ENCODE measurements at places on chromosomes 7 and 10.

- DNase-seq = peak; percentile 77
Measured at GRCh38 chr7:151759591-151760042, 117.3 kb downstream of the PRKAG2 start.

DNA sequence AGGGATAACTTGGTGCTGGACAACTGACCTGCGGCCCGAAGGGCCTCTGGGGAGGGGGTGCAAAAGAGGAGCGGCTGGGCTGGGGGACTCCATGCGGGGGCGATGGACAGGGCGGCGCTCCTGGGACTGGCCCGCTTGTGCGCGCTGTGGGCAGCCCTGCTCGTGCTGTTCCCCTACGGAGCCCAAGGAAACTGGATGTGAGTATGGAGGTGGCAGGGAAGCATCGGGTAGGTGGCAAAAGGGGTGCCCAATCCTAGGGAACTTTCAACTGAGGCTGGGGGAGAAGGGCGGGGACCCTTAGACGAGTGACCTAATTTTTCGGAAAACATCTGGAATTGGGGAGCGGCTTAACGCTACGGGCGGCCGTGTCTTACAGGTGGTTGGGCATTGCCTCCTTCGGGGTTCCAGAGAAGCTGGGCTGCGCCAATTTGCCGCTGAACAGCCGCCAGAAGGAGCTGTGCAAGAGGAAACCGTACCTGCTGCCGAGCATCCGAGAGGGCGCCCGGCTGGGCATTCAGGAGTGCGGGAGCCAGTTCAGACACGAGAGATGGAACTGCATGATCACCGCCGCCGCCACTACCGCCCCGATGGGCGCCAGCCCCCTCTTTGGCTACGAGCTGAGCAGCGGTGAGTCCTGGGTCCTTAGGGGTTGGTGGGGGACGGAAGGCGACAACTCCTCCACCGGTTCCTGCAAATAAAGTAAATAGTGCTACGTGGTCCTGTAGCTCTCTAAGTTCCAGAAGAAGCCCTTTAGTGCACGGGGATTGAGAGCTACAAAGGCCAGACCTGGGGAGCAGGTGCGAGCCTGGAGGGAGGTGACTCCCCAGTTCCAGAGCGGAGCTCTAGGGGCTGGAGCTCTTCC lies 622 bp downstream of the WNT16 start:
- no peak for DNase-seq

DNA sequence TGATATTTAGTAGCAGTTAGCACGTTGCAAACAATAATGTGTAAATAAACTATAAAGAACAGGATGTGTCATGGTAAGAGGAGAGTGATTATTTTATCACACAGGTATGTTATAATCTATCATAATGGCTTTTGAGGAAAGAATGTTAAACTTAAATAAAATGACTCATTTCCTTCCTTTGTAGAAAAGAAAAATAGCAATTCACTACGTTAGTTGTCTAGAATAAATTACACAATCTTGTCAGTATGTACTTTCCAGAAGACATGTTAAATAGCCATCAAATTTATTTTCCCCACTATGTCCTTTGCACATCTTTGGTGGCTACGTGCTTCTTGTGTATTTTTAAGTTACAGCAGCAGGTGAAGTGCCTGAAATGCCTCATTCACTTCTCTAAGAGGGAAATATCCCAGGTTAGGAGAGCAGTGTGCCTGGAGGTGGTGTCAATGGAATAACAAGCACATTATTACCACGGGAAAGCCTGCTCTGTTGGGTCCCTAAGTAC lies 133.8 kb downstream of the SEMA3A start:
- no peak for DNase-seq

DNA sequence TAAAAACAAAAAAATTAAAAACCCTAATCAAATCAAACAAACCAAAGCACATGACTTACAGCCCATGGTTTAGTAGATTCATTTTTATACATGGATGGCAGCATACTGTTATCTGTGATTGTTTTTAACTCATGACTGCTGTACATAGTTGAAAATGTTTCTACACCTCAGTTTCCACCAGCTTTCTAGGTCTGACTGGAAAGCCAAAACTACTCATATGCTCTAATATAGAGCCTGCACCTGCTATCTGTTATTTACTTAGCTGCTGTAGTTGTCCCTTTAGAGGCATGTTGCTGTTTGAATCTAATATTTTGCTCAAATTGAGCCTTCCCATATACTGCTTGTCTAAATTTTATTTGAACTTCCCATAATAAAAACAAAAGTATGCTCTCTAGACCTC lies 289.9 kb upstream of the LRRN3 start:
- DNase-seq = no peak

- no peak for DNase-seq
Measured at GRCh38 chr7:26670290-26670689, 194.1 kb downstream of the SKAP2 start.

- DNase-seq = no peak
Measured at GRCh38 chr10:5708356-5708755, 23.7 kb downstream of the TASOR2 start.

DNA sequence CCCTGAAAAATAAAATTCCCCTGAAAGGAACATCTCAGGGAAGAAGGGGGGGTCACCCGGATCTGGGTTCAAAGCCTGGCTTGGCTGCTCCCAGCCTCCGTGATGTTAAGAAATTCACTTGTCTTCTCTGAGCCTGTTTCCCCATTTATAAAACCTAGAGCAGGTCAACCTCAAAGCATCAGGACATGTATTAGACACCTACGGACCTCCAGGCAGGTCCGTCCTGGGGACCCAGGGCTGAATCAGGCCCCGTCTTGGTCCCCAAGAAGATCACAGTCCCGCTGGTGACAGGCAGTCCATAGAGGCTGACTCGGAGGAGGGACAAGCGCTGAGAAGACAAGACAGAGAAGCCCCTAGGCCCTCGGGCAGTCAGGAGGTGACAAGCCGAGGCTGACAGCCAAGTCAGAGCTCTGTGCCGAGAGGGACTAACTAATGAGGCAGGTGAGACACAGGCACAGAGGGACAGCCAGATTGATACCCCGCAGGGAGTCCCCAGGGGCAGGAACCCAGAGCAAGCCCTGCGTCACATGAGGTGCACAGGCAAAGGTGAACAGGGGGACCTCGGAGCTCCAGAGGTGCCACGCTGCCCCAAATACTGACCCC lies 2.9 kb downstream of the MYL10 start:
- DNase-seq = no peak

DNA sequence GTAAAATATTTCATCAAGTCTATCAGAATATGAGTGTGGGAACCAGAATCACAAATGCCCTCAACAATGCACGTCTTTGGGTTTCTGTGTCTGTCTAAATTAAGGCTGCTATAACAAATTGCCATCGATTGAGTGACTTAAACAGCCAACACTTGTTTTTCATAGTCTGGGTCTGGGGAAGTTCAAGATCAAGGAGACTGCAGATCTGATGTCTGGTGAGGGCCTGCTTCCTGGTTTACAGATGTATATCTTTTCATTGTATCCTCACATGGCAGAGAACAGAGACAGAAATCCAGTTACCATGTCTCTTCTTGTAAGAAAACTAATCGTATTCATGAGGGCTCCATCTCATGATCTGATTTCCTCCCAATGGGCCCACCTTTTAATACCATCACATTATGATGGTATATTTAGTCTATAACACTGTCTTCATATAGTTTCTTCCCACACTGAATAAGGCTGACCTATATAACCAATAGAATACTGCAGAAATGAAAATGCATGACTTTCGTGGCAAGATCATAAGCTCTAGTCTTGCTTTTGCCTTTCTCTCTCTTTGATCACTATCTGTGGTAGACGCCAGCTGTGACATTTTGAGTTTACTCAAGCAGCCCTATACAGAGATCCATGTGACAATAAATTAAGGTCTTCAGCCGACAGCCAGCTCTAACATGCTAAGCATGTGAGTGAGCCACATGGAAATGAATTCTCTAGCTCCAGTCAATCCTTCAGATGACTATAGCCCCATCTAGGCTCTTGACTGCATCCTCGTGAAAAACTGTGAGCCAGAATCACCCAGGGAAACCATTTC lies 51.9 kb downstream of the THSD7A start:
- no peak for DNase-seq

GRCh38 chr7:116525298-116525912 lies 569 bp downstream of the CAV1 start:
- no peak for DNase-seq

GRCh38 chr7:135392701-135393100 lies 117.2 kb downstream of the CNOT4 start:
- DNase-seq = no peak

- DNase-seq = no peak
Measured at GRCh38 chr10:74500816-74501215, 325.6 kb upstream of the KAT6B start.

- DNase-seq = no peak
Measured at GRCh38 chr10:58590924-58591323, 78.3 kb downstream of the BICC1 start.

- no peak for DNase-seq
Measured at GRCh38 chr7:37076668-37077067, 352.4 kb upstream of the AOAH start.

GRCh38 chr10:30639946-30640786 lies 10.6 kb upstream of the LYZL2 start:
- DNase-seq = peak; percentile 37

GRCh38 chr7:16954321-16954720 lies 72.5 kb upstream of the AGR3 start:
- no peak for DNase-seq

DNA sequence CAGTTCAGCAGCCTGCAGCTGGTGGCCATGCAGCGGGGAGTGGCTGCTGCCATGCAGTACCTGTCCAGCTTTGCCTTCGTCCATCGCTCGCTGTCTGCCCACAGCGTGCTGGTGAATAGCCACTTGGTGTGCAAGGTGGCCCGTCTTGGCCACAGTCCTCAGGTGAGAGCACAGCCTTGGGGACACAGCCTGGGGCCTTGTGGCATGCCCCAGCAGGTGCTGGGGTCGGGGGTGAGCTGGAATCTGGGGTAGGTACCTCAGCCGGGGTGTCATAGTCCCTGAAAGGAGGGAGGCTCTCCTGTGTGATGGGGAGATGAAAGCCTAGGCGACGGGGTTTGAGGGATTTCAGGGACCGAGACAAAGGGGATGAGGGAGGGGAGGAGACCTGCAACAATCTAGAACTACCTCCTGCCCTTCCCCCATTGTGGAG lies 14.1 kb downstream of the EPHB6 start:
- DNase-seq = no peak

DNA sequence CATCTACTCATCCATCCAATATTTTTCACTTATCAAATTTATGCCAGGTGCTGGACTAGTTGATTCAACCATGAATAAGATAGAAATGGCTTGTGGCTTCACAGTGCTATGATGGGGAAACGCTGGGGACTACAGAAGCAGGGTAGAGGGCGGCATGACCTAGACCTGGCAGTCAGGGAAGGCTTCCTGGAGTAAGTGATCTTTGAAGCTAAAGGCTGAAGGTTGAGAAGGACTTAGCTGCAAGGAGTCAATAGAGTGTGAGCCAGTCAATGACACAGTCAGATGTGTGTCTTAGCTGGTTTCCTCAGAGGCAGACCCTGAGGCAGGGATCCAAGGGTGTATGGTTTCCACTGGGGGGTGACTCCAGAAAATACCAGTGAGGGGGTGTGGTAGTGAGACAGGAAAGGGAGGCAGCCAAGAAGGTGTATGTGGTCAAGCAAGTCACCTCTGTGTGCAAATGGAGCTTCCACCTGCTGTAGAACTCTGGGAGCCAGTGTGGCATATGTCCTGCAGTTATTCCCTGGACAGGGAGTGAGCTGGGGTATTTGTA lies 10.3 kb downstream of the PRF1 start:
- DNase-seq = no peak

DNA sequence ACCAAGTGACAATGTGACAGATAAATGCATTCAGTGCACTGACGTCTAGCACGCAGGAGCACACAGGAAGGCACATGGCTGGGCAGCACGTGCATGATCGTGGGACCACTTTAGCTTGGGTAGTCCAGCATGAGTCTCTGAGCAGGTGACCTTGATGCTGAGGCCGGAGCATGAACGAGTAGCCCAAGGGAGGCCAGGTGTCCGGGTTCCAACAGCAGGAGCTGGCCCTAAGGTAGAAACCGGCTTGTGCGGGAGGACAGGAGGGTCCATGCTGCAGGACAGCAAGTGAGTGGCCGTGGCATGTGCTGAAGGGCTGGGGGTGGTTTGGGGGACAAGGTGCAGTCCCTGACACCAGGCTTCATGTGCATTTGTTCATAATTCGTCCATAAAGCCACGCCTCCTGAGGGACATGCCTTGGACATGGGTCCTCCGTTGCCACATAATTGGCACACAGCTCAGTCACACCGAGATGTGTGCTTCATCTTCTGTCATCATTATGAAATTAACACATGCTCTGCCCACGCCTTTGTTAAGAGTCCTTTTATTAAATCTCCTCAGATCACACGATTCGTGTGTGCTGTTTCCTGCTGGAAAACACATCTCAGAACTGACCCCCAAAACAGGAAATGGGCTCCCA lies 3.1 kb upstream of the STK32C start:
- no peak for DNase-seq

GRCh38 chr7:11343818-11344413 lies 370.2 kb downstream of the PHF14 start:
- DNase-seq = peak; percentile 31

DNA sequence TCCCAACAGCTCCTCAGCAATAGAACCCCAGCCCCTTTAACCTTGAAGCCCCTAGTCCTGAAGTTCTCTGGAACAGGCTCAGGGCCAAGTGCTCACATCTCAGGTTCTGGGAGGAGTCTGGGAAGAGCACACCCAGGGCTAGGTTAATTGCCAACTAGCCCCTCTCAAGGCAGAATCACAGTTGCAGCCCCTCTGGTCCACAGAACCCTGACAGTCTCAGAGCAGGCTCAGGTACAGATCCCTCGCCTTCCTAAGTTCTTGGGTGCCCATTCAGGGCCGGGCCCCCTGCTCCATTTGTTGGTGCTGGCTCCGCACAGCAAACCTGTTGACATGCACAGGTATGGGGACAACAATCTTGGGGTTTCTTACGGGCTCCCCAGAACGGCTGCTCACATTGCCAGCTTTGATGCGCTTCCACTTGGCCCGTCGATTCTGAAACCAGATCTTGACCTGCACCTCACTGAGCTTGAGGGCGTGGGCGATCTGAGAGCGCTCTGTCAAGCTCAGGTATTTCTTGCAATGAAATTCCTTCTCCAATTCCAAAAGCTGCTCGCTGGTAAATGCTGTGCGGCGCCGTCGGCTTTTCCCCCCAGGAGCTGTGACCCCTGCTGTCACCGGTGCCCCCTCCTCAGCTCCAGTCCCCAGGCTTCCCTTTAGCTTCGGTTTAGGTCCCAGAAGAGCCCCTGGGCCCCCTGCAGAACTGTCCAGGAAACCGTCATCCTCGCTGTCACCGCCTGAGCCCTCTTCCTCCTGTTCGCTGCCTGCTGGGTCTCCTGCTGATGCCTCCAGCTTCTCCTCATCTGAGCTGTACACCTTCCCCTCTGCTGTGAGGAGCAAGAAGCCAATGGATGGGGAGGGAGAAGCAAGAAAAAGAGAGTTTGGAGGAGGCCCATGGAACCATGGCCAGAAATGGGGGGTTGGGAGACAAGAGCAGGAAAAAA lies 18.9 kb downstream of the GBX1 start:
- DNase-seq = no peak

Measured in iPS DF 6.9 (cell line).